Heart left ventricle (tissue), 16 donors: ENCODE measurements at places on chromosomes 4 and X. TPM values are rescaled to one million over a fixed set of nuclear protein-coding genes. Genes with fewer than 3 reads are reported as not detected.

PTPN13 gene
- total RNA-seq, result 1.3 TPM

DNA sequence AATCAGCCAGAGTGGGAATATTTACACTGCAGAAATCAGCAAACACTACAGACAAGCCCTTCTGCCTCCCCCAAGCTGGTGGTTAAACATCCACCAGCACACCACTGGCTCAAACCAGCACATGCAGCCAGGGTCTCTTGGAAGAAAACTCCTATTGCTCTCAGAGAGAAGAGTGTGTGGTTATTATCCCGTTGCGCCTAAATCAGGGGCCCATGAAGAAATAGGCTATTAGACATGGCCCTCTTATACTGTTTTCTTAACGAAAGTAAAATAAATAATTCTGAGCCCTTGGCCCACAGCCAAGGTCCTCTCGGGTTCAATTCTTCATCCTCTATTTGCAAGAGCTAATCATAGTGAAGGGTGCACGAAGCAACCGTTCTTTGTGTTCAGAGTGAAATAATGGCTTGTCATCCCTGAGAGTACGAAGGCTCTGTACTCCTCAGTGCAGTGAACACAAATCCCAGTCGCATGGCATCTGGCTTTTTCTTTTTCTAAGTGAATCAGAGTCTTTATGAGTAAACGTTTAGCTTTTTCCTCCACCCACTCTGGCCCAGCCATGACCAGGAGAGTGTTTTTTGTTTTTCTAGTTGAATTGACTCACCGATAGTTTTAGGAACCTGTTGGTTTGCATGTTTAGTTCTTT lies 33.4 kb upstream of the RBM47 start:
- DNase-seq, result no peak

MAGEA4 gene
- total RNA-seq, result not detected

BEX4 gene
- 47.0 TPM for total RNA-seq

MXRA5 gene
- 3.1 TPM for total RNA-seq

DNA sequence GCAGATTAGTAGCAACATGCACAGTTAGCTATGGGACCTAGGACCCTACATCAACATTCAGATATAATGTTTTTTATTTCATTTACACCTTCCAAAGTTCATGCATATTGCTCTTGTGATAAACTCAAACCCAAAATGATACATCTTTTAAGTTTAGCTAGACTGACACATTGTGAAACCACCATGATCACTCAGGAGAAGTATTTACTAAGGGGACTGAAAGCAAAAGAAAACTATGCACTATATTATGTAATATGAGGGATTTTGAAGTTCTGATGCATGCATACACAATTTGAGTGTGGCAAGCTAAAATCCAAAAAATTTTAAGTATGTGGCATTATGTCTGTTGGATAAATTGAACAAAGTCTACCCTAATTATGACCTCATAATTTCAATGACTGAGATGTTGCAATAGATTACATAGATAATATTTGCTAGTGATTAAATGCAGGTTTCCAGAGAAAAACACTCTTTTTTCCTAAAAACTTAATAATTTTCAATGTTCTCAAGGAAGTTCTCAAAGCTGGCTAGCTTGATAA lies 914.8 kb upstream of the GRIA3 start:
- no peak for DNase-seq

FATE1 gene
- total RNA-seq, result 0.37 TPM

DNA sequence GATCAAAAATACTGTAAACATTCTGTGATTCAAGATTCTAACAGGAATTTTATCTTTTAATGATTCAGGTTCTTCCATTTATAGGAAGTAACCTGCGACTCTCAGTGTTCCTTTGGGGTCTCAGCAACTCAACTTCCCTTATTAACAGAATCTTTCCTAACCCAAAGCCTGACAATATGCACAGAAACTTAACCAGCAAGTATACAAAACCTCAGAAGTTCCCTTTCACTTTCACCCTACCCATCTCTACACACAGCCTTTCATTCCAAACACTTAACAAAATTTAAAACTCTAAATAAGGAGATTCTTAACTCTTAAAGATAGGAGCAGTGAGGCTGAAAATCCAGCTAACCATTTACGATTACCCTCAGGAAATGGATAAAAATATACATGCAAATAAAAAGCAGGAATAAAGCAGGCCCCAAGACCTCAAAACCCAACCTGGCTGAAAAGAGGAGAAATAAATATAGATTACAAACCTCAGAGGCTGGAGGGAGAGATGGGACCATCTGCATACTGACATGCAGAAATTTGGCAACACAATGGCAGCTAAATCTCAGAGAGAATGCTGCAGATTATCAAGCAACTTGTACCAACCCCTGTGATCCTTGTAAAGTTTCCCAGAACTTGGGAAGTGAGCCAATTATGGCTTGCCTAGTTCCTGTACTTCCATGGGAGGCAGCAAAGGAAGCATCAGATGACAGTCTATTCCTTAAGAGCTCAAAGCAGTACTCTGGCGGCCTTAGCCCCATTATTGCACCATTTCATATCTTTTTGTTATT lies 101.0 kb downstream of the ATP11C start:
- DNase-seq, result no peak
